ENCODE measurements at places on chromosomes 5 and 9. TPM values are rescaled to one million over a fixed set of nuclear protein-coding genes. Genes with fewer than 3 reads are reported as not detected.

Gene PSAT1
- total RNA-seq: 1.9 TPM

Gene PPP3R2
- not detected for total RNA-seq

Gene ECSCR
- 35.6 TPM for total RNA-seq

Gene PHF24
- 0.27 TPM for total RNA-seq

DNA sequence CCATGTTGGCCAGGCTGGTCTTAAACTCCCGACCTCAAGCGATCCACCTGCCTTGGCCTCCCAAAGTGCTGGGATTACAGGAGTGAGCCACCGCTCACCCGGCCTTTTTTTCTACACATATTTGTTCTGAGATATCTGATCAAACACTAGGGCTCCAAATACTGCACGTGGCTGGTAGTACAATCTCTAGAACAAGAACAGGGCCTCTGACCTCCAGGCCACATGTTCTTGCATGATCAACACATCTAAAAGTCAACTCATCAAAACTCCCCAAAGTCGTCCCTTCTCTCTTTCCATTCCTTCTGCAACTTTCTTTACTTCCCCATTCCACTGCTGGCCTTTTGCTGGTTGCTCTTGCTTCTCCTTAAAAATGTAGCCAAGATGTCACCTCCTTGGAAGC is 113.3 kb upstream of the LHFPL2 start:
- H3K36me3 ChIP-seq: no peaks in the 10 kb centered on the region
- no peak overlapping the region for H3K27ac ChIP-seq
- no peak for DNase-seq
- H3K4me1 ChIP-seq: no peaks in the 10 kb centered on the region

DNA sequence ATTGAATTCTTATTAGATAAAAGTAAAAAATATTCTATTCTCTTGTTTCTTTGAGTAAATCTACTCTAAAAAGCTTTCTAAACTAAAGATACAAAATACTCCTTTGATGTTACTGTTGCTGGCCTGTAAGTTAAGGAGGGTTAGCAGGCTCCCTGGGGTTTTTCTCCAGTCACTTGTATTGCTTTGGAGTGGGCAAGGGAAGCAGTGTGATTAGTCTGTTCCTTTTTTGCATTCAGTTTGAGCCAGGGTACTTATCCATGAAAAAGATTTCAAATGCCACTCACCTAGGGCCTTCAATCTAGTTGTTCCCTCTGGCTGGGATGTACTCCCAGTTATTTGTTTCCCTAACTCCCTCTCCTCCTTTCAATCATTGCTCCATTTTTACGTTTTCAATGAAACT is 256.2 kb upstream of the SMC2 start:
- H3K4me1 ChIP-seq: no peaks in the 10 kb centered on the region
- no peak for DNase-seq
- H3K4me3 ChIP-seq: no peak overlapping the region
- no peak overlapping the region for H3K27ac ChIP-seq
- H3K27me3 ChIP-seq: no peaks in the 10 kb centered on the region

GRCh38 chr5:138721979-138722378 is 31.2 kb upstream of the CTNNA1 start:
- H3K4me1 ChIP-seq: peaks cover 3% of the 10 kb centered on the region
- H3K27ac ChIP-seq: no peak overlapping the region
- H3K4me3 ChIP-seq: no peak overlapping the region
- no peaks in the 10 kb centered on the region for H3K27me3 ChIP-seq

DNA sequence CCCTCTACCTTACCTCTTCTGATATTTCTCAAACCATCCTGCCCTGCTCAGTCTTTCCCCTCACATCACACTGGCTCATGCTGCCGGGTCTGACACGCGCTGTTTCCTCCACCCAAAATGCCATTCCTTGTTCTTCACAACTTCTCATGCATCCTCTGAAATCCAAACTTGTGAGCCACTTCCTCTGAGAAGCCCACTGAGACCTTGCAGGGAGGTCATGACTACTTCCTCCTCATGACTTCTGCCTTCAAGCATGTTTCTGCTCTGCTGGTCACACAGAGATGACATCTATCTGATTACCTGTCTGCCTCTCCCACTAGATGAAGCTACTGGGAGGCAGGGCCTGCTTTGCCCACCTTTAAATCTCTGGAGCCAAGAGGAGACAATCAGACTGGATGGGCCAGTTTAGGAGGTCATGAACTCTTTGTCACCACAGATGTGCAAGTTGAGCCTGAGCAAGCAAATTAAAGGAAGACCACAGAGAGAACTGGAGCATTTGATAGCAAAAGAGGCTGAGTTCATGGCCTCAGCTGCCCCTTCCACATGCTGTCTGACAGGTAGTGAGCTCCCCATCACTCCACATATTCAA is 119.8 kb upstream of the TBC1D2 start:
- no peak overlapping the region for H3K27ac ChIP-seq
- H3K36me3 ChIP-seq: no peaks in the 10 kb centered on the region
- H3K4me3 ChIP-seq: no peak overlapping the region
- no peaks in the 10 kb centered on the region for H3K4me1 ChIP-seq

DNA sequence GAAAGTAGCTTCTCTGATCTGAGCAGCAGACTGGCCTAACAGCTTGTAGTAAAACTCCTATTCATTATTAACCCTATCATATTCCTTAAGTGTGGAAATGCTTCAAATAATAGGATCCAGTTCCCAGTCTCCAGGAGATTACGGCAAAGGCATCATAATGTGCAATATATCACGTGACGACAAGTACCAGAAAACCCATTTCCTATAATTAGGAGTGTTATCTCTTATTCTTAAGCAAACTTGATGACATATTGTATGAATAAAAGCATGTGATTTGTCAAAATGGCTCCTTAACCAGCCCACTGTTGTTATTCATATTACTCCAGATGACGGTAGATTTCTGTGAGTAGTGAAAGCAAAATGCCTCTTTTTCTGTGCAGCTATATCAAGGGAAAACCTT is 2.9 kb downstream of the SV2C start:
- peaks cover 14% of the 10 kb centered on the region for H3K4me1 ChIP-seq
- no peak for DNase-seq
- no peaks in the 10 kb centered on the region for H3K36me3 ChIP-seq
- no peak overlapping the region for H3K27ac ChIP-seq
- H3K4me3 ChIP-seq: no peak overlapping the region

GRCh38 chr5:133821889-133822288 is 146.5 kb downstream of the C5orf15 start:
- DNase-seq: no peak
- no peaks in the 10 kb centered on the region for H3K36me3 ChIP-seq
- H3K4me1 ChIP-seq: peaks cover 24% of the 10 kb centered on the region
- H3K27ac ChIP-seq: no peak overlapping the region

- no peak overlapping the region for H3K27ac ChIP-seq
- no peaks in the 10 kb centered on the region for H3K4me1 ChIP-seq
- no peak overlapping the region for H3K4me3 ChIP-seq
- H3K27me3 ChIP-seq: no peaks in the 10 kb centered on the region
- no peak for DNase-seq
Measured at GRCh38 chr5:169592937-169593650, 9.5 kb downstream of the SPDL1 start.

DNA sequence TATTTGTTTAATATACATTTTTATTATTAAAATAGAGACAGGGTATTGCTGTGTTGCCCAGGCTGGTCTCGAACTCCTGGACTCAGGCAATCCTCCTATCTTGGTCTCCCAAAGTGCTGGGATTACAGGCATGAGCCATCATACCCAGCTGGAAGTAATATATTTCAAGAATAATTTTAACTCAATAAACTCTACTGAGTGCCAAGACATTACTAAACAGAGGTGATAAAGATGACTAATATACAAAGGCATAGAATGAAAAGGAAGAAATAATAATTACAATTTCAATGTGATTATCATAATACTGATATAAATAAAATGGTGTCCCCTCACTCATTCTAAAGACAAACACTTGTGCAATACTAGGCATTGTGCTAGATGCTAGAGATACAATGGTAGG is 13.9 kb downstream of the GOLPH3 start:
- H3K4me1 ChIP-seq: peaks cover 57% of the 10 kb centered on the region
- DNase-seq: no peak
- no peak overlapping the region for H3K4me3 ChIP-seq
- no peaks in the 10 kb centered on the region for H3K27me3 ChIP-seq
- no peaks in the 10 kb centered on the region for H3K36me3 ChIP-seq

Measured in thoracic aorta (tissue), 2 donors.